ENCODE measurements at places on chromosomes 7 and 10. TPM values are rescaled to one million over a fixed set of nuclear protein-coding genes. Genes with fewer than 3 reads are reported as not detected.

Gene INSYN2A
- 0.55 TPM for total RNA-seq

Gene DLG5
- 21.9 TPM for total RNA-seq

Gene TNS3
- total RNA-seq: 150 TPM

Gene PKD2L1
- not detected for total RNA-seq

Gene SPACDR
- total RNA-seq: 0.14 TPM

Gene MSMB
- not detected for total RNA-seq

Gene MAGI2
- 8.2 TPM for total RNA-seq

Gene KIAA1549
- 1.4 TPM for total RNA-seq

Gene ANAPC16
- 43.5 TPM for total RNA-seq

Gene SORCS1
- total RNA-seq: 0.14 TPM

Gene PAPOLB
- total RNA-seq: 0.14 TPM

Gene CASTOR2
- 15.1 TPM for total RNA-seq

Gene PTPRZ1
- total RNA-seq: not detected

Gene MMP21
- under 0.01 TPM for total RNA-seq

Gene CRHR2
- not detected for total RNA-seq

Gene ASIC3
- 0.14 TPM for total RNA-seq

Gene ATOH7
- not detected for total RNA-seq

Gene ZNF239
- total RNA-seq: 6.8 TPM

Gene ACTR3C
- 1.6 TPM for total RNA-seq

Gene KIF11
- 3.4 TPM for total RNA-seq

Gene THNSL1
- 2.3 TPM for total RNA-seq

Gene AQP1
- 1.00 TPM for total RNA-seq

Gene VWA2
- total RNA-seq: not detected
